ENCODE measurements at places on chromosomes 1 and 21.

DNA sequence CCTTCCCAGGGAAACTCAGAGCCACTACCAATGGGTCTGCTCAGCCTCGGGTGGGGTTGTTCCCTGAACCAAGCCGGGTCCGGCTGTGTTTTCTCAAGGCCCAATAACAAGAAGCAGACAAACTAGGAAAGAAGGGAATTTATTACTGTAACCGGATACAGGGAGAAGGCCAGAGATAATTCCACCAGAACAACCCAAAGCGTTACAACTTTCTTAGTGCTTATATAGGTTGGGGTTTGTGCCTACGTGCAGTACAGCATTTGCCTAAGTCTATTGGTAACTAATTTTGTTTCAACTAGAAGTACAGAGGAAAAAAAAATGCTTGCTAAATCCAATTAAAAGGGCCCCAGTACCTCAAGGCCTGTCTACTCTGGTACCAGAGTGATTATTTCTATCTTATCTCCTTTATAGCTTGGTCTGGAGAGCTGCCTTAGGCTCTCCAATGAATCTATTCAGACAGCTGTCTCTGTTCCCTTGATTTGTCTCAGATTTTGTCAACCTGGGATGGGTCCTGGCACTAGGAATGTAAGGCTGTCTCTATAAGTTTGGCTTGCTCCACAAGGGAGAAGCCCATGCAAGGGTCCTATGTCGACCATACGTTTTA, 57.3 kb upstream of the CCDC190 start:
- DNase-seq = no peak

DNA sequence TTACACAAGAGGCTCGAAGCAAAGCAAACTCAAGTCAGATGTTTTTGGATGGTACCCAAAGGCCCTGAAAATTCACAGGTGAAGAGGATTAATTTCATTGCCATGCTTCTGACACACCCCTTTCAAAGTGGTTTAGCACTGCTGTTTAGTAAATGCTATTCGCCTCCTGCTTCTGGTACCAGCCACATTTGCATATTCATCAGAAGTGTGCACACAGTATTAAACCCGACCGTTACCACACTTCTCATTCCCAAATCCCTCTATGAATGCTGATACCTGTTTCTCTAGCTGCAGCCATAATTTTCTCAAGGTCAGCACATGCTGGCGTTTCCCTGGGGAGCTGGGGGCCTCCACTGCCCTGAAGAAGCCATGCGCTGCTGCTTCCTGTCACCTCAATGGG, 179.8 kb upstream of the DAB1 start:
- DNase-seq = no peak

DNA sequence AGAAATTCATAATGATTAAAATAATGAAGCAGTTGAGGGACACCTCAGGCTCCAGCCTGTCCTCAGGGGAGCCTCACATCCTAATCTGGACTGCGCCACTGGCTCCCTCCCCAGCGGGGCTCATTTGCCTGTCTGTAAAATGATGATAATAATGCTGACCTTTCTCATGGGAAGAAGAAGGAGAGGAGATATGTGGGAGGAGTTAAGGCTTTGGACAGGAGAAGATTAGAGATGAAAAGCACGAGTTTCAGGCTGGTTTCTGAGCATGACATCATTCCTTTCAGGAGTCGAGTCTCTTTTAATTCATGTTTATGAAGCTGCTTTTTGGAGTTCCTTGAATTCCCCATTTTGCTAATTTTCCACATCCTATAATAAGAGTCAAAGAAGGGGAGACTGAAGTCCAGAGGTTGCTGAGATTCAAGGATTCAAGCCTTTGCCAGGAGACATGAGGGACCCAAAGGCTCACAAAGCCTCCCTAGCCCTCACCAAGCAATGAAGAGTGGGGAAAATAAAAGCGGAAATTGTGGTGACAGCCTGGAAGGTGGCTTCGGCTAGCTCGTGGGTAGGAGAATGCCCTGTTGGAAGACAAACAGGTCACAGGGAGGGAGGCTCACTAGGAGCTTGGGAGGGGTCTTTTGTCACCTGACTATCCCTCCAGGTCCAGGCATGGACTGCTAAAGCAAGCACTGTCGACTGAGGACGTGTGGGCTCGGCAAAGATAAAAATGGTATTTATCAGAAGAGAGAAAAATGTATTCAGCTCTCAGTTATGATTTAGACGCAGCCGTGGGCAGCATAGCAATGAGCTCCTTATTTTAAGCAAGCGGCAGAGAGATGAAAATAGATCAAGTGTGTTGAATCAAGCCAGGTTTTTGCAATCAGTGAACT, 27.5 kb upstream of the STMN1 start:
- DNase-seq = no peak

DNA sequence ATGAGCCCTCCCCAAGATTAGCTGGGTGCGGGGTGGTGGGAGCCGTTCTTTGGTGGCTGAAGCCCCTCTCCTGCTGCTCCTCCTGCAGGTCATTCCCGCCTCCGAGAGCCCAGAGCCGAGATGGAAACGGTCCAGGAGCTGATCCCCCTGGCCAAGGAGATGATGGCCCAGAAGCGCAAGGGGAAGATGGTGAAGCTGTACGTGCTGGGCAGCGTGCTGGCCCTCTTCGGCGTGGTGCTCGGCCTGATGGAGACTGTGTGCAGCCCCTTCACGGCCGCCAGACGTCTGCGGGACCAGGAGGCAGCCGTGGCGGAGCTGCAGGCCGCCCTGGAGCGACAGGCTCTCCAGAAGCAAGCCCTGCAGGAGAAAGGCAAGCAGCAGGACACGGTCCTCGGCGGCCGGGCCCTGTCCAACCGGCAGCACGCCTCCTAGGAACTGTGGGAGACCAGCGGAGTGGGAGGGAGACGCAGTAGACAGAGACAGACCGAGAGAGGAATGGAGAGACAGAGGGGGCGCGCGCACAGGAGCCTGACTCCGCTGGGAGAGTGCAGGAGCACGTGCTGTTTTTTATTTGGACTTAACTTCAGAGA, 448 bp downstream of the G0S2 start:
- no peak for DNase-seq

DNA sequence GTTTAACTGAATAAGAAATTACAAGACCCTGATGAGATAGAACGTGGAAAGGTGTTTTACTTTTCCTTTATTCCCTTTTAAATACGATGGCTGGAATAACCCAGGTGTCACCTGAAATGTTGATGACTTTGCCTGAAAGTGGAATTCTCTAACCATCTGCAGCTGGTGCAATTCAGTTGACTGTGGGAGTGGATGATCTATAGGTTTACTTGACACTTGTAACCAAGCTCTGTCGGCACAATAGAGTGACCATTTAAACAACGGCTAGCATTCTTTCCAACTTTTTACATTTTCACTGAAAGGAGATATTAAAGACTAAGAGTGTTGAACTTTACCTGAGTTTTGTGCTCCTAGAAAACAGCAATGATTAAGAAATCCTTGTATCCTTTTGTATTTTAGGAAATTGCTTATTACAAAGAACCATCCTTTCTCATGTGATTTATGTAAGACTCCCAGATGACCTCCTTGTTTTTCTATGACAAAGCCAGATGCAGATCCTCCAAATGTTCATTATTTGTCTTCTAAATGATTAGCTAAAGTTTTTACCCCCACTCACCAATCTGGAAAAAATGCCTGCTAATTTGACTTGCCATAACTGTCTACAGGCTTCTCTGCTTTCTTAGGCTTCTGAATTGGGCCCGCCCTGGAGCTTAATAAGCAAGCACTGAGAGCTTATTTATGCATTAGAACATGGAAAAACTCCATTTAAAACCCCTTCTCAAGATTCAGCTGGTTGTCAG, 129.5 kb upstream of the LRRC7 start:
- DNase-seq = no peak

GRCh38 chr1:211511030-211511700, 19.2 kb upstream of the RD3 start:
- no peak for DNase-seq

GRCh38 chr1:8665833-8666232, 151.6 kb downstream of the RERE start:
- no peak for DNase-seq

DNA sequence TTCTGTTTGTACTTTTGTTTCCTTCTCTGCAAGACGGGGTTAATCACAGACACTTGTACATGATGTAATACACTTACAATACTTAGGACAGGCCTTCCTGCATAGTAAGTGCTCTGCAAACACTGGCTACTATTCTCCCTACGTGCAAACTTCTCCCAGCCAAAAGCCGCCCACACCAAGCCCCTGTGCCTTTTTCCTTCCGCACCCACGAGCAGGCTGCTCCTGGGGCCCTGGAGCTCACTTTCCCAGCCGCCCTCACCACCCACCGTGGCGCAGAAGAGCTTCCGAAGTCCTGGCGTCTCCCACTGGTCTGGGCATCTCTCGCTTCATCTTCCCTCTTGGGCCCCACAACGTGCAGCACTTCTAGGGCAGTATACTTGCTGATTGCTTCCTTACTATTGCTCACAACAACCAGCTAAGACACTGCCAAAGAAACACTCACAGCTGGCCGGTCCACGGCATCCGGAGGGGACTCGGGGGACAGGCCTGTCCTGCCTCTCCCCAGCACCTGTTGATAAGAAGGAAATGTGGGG, 22.5 kb upstream of the GPR157 start:
- DNase-seq = no peak

- no peak for DNase-seq
These were observed 106.4 kb upstream of the TARDBP start for GRCh38 chr1:10905841-10906655.

GRCh38 chr1:51071291-51072042, 30.6 kb upstream of the C1orf185 start:
- no peak for DNase-seq
